ENCODE measurements at places on chromosomes 7 and 10.

DNA sequence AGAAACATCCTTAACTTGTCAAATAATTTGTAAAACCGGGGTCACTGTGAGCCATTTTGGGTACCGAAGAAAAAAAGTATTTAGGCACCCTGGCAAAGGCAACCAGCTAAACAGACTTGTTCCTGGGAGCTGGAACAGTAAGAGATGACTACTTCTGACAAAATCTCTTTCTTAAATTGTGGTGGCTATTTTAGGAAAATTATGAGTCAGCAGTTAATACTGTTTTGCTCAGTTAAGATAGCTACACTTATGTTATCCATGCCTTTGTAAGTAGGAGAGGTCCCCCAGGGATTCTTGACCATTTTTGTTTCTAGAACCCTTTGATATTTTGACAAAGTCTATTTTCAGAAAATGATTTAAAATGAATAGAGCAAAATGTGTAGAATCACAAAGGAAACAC lies 68.7 kb downstream of the TAX1BP1 start:
- DNase-seq = no peak

DNA sequence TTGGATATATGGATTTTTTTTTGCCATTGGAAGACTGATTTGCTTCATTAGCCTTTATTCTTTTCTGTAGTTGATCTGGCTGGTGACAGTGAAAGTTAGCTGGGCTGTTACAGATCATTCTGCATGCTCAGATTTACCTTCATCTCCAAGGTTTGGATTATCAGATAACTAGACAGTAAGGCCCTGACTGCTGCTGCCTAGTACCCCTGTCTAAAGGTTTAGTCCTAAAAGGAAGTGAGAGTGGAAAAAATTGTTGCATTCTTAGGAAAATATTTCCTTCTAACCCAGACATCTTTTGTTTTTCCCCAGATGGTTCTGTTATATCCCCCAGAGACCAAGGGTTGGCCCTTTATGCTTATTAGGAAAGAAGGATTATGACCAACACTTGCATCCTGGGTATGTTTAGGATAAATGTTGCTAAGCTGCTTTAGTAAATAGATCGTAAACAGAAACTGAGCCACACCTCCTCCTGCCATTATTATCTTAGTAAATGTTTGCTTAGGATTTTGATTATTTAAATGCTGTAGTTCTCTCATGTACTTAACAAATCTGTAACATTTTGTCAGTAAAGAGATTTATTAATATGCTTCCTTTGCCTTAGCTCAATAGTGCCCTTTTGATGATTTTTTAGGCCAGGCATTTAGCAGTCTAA lies 44.4 kb downstream of the MCU start:
- DNase-seq = no peak

- no peak for DNase-seq
These were observed 21.8 kb downstream of the STMP1 start for GRCh38 chr7:135684136-135684535.

DNA sequence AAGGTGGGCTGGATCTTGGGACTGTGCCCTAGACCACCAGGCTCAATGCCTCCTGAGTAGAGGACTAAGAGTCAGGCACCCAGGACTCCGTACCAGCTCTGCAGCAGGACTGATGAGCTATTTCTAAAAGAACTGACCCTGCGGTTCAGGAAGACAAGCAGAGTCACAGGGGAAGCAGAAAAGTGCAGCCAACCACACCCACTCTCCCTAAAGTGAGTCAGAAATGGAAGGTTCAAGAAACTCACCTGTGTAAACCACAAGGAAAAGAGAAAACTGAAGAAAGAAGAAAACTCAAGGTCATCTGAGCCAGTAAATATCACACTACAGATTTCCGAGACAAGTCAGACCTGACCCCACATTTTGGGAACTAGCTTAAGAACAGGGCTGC lies 2.5 kb downstream of the PARP12 start:
- no peak for DNase-seq

DNA sequence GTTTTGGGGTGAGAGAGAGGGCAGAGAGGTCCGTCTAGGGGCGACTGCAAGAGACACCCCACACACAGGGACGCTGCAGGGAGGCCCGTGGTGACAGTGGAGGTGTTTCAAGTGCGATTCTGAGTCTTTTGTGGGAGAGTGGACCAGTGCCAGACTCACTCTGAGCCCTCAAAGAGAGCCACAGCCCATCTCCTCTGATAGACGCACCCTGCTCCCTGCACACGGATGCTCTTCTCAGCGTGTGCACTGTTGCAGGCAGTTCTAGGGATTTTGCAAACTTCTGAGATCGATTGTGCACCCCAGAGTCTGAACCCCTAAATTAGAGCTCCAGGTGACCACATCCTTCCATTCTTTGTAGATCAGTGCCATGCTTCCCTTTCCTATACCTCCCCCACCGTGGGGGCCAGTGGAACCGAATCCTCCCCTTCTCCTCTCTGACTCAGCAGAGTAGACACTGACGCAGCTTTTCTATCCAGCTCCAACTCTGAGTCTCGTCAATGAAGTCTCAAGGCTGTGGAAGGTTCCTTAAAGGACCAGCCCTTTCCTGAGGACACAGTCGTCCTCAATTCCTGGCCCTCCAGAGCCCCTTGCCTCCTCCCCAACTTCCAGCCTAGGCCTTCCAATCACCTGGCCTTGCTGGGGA lies 83.8 kb downstream of the TMEM130 start:
- no peak for DNase-seq

- no peak for DNase-seq
These were observed 634.2 kb upstream of the AUTS2 start for GRCh38 chr7:68964060-68964459.

GRCh38 chr10:75444781-75445386 lies 13.5 kb downstream of the LRMDA start:
- no peak for DNase-seq

GRCh38 chr7:39453743-39454355 lies 112.4 kb upstream of the YAE1 start:
- peak; percentile 24 for DNase-seq

DNA sequence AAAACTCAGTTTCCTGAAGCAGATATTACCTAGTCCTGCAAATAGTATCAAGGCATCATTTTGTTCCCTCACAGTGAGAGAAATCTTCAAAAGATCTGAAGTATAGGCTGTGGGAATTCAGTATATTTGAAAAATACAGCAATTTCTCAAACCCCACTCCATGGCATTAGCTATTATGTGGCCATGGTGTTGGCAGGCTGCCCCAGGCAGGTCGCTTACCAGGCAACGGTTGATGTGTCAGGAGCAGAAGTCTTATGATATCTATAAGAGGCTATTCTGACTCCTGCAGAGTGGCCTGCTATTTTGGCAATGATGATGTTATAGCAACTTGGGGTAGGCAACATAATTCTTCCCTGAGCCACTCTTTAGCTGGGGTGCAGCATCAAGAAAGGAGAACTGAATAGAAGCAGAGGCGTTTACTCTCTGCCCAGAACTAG lies 187.9 kb downstream of the PLXDC2 start:
- DNase-seq = no peak

DNA sequence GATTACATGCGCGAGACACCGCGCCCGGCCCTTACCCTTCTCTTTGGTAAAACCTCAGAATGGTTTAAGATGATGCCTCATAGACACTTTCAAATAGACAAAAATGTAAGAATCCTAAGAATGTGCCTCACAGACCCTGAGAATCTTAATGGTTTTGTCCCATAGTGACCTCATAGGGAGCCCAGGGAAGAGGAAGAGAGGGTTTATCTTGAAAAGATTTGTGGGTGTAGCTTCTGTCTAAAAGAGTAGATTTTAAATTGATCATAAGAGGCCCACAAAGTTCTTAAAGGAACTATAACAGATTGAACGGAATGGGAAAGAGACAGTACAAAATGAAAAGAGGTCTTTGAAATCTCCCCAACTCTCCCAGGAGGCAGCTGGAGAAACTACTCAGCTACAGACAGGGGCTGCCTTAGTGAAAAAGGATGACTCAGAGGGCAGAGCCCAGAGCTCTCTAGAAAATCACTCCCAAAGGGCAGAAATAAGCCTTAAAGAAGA lies 220.6 kb downstream of the ADRA2A start:
- no peak for DNase-seq

- DNase-seq = no peak
These were observed 27.3 kb downstream of the DIP2C start for GRCh38 chr10:662223-662605.

DNA sequence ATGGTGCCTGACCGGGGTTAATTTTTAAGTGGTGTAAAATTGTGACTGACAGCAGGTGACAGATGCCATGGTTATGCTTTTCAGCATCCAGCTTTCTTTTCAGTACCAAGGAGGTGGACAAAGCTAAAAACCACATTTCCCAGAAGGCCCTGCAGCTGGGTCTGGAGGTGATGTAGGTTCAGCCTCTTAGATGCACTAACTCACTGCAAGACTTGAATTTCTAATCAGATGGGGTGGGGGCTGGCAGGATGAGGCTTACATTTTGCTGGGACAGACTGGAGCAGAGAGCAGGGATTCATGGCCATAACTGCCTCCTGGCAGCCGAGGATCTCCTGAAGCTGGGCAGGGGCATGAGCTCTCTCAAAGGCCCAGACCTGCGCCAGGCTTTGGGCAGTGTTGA lies 52.4 kb downstream of the PDIA4 start:
- no peak for DNase-seq

DNA sequence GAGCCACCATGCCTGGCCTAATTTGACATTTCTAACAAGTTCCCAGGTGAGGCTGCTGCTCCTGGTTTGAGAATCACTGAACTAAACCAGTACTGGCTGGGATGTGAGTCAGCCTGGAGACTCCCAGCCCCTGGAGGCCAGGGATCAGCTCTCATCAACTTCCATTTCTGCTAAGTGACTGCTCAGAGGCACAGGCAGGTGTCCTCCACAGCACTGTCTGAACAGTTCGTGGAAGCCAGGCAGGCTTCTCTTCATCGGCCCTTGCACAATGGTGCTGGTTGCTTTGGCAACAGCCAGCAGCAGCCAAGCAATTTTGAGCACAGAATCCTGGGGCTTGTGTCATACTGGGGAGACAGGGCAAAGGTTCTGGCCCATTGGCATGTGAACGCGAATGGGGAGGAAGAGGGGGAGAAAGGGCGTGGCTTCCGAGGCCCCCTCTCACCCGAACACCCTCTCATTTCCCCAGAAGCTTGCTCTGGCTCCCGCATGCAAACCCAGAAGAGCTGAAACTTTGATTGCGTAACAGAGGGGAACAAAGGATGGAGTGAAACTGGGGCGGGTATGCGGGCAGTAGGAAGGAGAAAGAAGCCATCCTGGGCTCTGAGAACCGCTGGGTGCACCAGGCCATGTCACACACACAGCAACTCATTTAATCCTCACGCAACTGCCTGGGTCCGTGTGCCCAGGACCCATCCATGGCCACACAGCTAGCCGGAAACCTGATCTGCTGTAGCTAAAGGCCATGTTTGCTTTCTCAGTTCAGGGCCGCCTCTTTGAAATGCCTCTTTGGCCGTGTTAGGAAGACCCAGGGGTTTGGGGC lies 9.0 kb upstream of the POR start:
- DNase-seq = no peak

- DNase-seq = no peak
These were observed 34.7 kb upstream of the MKLN1 start for GRCh38 chr7:131293018-131293417.

GRCh38 chr10:13347043-13347499 lies 1.0 kb downstream of the SEPHS1 start:
- DNase-seq = no peak

GRCh38 chr10:101778151-101778780 lies 2.4 kb upstream of the FGF8 start:
- DNase-seq = no peak

GRCh38 chr7:18573410-18574234 lies 78.1 kb downstream of the HDAC9 start:
- no peak for DNase-seq

- DNase-seq = no peak
These were observed 515 bp upstream of the SLC4A2 start for GRCh38 chr7:151058781-151059366.

- DNase-seq = no peak
These were observed 53.1 kb downstream of the OSBPL3 start for GRCh38 chr7:24926623-24927524.

- DNase-seq = no peak
These were observed 15.0 kb downstream of the ELN start for GRCh38 chr7:74042746-74043522.

GRCh38 chr10:79250259-79250658 lies 97.0 kb upstream of the PPIF start:
- DNase-seq = no peak

DNA sequence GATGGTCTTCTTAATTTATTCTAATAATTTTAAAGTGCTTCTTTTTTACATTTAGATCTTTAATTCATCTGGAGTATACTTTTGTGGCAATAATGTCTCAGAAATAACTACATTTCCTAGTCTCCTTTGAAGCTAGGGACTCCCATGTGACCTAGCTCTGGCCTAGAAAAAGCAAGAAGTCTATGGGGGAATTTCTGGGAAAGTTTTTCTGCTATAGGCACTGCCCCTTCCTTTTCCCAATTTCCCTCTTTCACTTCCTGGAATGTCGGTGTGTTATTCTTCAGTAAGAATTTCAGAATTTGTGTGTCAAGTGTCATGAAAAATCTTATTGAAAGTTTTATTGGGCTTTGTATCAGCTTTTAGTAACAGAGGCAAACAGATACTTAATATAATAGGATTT lies 94.6 kb upstream of the LRRC4 start:
- DNase-seq = no peak

DNA sequence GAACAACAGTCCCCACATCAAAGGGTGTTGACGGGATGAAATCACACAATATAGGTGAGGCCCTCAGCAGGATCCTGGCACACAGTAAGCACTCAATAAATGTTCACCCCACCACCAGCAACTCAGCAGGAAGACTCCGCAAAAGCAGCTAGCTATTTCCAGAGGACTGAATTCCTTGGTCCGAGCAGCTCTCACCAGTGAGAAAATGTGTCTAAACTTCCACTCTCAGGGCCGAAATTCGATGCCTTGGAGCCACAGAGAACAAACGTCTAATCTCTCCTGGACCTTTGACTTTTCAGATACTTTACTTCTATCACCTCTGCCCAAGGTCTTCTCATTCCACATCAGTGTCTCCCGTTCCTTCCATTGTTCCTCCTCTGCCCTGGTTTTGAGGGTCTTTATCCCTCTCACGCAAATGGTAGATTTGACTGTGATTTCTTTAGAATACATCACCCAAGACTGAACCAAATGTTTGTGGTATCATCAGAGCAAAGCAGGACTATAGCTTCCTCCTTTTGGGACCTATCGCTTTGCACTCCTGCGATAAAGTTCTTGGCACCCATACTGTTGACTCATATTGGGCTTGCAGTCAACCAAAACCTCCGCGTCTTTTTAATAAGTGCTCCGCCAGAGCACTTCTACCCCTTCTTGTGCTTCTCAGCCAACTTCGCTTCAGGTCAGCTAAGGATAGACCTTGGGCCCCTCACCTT lies 903 bp upstream of the NT5C2 start:
- DNase-seq = no peak

GRCh38 chr7:44120395-44120794 lies 3.0 kb downstream of the POLD2 start:
- DNase-seq = no peak

- no peak for DNase-seq
These were observed 163.8 kb downstream of the SVIL start for GRCh38 chr10:29470843-29471543.

DNA sequence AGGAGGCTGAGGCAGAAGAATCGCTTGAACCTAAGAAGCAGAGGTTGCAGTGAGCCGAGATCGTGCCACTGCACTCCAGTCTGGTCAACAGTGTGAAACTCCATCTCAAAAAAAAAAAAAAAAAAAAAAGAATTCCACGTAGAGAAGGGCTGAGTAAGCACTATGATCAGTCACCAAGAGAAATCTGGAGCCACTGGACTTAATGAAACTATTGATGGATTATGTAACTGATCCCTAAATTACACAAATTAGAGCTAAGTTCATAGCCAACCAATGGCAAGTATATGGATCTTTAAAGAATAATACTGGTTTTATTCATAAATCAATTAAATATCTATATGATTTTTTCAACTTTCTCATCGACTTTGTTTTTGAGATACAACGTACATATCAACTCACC lies 72.2 kb upstream of the ABLIM1 start:
- no peak for DNase-seq

GRCh38 chr10:122294511-122295450 lies 23.7 kb downstream of the BTBD16 start:
- DNase-seq = no peak

All from stimulated activated CD8-positive, alpha-beta memory T cell treated with anti-CD3 and anti-CD28 coated beads, Interleukin-7, amount 100 ng/mL, for 4 hours (primary cell).